Activated naive CD8-positive, alpha-beta T cell treated with anti-CD3 and anti-CD28 coated beads for 36 hours (primary cell): ENCODE measurements at places on chromosomes 4 and X.
A peak's percentile ranks its signal among the peaks of the same experiment; 100 is the strongest.

- no peak for DNase-seq
These were observed 9.8 kb downstream of the SMIM9 start for GRCh38 chrX:154824638-154825037.

- peak; percentile 58 for DNase-seq
These were observed 405 bp upstream of the HS3ST1 start for GRCh38 chr4:11428899-11429698.

GRCh38 chrX:2468261-2469195, 32.2 kb downstream of the DHRSX start:
- DNase-seq, result no peak

GRCh38 chr4:147822128-147822527, 90.2 kb downstream of the ARHGAP10 start:
- DNase-seq, result no peak

- DNase-seq, result no peak
These were observed 62.7 kb downstream of the SH3RF1 start for GRCh38 chr4:169208090-169208455.

DNA sequence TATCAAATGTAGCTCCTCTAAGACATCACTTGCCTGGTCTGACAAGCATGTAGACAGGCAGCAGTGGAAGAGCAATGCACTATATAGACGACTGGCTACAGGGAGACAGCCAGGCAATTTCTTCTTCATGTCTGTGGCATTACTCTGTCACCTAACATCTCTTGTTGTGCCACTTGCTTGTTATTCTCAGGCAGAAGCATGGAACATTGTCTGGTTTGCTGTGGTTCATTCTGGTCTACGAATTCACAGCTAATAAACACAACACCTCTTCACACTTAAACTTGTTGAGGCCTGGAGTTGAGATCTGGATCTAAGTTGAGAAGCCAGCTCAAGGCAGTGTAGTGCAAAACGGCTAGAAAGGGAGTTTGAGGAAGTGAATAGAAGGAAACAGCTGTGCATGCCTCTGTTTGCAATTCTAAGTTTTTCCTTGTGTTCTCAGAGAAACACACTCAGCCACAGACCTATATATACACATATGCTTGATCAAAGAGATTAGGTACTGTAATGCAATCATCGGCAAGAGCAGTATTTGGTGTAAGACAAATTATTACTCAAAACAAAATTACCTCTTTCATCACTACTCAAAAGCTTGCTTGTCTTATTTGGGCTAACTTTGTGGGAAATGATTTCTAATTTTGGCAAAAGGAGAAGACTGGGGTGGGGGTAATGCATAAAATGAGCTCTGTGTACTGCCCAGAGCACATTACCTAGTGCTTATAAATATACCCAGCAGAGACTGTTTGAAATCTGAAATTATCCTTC, 243.8 kb downstream of the PPP3CA start:
- no peak for DNase-seq

- no peak for DNase-seq
These were observed 332.9 kb upstream of the CPEB2 start for GRCh38 chr4:14669371-14669770.

GRCh38 chr4:130486841-130487240, 1390.9 kb downstream of the C4orf33 start:
- no peak for DNase-seq

- DNase-seq, result no peak
These were observed 20.7 kb upstream of the GRXCR1 start for GRCh38 chr4:42871671-42872290.

DNA sequence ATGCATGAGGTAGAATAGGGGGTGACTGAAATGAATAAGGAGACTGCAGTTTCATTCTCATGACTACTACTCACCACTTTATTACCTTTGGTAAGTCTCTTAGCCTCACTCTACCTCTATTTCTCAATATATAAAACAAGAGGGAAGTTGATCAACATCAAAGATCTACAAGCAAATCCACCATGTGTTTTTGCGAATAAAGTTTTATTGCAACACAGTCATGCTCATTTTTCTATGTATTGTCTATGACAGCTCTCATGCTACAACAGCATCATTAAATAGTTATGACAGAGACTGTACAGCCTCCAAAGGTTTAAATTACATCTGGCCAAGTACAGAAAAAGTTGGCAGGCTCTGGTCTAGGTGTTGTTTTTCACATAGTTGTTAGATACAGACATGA, 72.6 kb upstream of the CPEB2 start:
- no peak for DNase-seq

- no peak for DNase-seq
These were observed 406.6 kb downstream of the PCDH10 start for GRCh38 chr4:133555671-133556070.

GRCh38 chrX:118596390-118596789, 100.8 kb downstream of the DOCK11 start:
- no peak for DNase-seq

DNA sequence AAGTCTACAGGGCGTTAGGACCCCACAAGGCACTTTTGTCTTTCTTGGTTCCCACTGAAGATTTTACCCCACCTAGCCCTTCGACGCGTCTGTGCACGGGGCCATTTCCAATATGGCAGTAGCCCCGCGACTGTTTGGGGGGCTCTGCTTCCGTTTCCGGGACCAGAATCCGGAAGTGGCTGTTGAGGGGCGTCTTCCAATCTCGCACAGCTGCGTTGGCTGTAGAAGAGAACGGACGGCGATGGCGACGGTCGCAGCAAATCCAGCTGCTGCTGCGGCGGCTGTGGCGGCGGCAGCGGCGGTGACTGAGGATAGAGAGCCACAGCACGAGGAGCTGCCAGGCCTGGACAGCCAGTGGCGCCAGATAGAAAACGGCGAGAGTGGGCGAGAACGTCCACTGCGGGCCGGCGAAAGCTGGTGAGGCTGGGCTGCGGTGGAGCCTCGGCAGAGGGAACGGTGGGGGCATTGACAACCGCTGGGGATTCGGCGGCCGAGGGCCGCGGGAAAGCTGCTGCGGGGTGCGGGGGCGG, at the start of gene USP11:
Gene USP11 (plus strand): TSS at position 207 of the 530 bp plus-strand sequence. CDS start 35 bp downstream, at position 242.
- peak; percentile 68 for DNase-seq
